ENCODE measurements at places on chromosomes 7 and 10.

GRCh38 chr10:26468291-26468690 is 30.1 kb downstream of the APBB1IP start:
- peak; percentile 80 for DNase-seq

GRCh38 chr10:87547734-87548311 is 43.1 kb downstream of the MINPP1 start:
- DNase-seq: peak; percentile 91

DNA sequence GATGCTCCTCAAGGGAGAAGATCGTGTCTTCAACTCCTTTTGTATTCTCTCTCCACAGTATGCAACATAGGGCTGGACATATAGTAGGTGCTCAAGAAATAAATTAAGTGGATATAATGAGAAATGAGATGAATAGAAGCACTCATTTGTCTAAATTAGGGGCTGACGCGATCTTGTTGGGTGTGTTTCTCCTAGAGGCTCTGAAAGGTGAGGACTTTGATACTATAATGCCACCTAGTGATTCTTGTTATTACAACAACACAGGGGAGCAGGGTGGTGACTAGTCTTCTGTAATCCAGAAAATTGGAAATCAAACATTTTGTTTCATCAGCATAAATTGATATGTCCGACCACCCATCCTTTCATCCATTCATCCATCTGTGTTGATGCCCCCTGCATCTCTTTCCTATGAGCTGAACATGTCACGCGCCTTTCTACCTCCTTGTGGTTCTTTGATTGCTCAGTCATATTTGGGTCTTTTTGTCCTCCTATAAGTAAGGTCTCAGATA is 3.5 kb upstream of the CFAP58 start:
- DNase-seq: peak; percentile 82

DNA sequence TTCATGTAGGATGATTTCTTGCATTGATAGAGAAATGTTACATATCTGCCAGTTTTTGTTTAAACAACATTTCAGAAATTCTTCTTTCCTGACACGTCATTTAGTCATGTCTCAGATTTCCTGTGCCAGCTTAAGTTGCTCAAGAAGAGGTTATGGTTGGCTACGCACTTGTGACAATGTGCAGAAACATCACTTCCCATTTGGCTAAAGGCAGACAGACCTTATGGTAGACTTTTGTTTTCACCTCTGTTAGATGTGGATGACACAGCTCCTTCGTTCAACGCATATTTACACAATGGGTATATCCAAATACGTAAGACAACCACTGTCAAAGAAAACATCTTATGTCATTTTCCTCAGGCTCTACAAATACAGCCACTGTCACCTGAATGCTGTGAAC is 125.8 kb downstream of the DOCK4 start:
- peak; percentile 96 for DNase-seq

- peak; percentile 35 for DNase-seq
Observed at GRCh38 chr7:121563177-121563576, 167.1 kb upstream of the FAM3C start.

- DNase-seq: no peak
Observed at GRCh38 chr7:40500219-40500618, 365.4 kb downstream of the SUGCT start.
